Jurkat, Clone E6-1 (cell line): ENCODE measurements at places on chromosomes 5 and 9.
A peak's percentile ranks its signal among the peaks of the same experiment; 100 is the strongest.

DNA sequence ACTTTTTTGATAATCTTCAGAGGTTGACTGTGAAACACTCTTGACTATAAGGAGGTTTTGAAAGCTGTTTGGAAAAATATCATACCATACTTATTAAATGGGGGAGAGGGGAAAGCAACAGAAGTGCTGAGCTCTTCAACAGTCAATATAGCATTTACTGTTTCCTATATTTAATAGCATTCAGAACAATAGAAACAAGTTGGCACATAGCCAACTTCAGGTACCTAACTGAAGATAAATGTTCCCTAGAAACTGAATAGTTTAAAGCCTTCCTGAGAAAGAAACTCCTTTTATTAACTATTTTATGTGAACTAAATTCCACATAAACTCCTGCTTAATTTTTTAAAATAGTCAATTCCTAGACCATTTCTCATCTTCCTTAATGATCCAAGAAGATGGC is 26.3 kb downstream of the SLC31A1 start:
- no peak for DNase-seq

- DNase-seq = peak; percentile 92
Observed at GRCh38 chr5:177022386-177023302, at the start of gene ZNF346. Gene ZNF346 (plus strand): TSS chr5:177022696. CDS start chr5:177022739, 43 bp downstream.

DNA sequence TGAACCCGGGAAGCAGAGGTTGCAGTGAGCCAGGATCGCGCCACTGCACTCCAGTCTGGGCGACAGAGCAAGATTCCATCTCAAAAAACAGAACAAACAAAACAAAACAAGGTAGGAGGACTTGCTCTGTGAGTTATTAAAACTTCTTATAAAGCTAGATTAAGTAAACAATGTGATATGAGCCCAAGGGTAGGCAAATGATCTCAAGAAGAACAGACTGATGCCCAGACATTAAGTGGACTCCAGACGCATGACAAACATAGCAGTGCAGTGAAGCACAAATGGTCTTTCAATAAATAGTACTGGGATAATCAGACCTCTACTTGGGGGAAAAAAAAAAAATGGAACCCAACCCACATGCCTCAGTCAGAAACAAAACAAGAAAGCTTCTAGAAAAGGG is 45.7 kb downstream of the SETX start:
- DNase-seq = no peak

- peak; percentile 35 for DNase-seq
Observed at GRCh38 chr5:43603344-43604217, 601 bp downstream of the NNT start.

DNA sequence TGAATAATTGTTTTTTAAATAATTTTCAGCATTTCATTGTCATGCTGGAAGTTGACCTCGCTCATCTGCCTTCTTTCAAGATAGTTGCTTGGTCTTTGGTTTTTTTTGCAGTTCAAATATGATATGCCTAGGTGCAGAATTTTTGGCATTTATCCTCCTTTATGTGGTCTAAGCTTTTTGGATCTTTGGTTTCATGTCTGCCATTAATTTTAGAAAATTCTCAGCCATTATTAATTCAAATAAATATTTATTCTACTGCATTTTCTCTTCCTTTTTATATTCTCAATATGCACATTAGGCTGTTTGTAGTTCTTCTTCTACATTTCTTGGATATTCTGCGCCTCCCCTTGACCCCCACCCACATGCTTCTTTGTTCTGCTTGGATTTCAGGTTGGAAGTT is 63.6 kb downstream of the PHF2 start:
- no peak for DNase-seq

DNA sequence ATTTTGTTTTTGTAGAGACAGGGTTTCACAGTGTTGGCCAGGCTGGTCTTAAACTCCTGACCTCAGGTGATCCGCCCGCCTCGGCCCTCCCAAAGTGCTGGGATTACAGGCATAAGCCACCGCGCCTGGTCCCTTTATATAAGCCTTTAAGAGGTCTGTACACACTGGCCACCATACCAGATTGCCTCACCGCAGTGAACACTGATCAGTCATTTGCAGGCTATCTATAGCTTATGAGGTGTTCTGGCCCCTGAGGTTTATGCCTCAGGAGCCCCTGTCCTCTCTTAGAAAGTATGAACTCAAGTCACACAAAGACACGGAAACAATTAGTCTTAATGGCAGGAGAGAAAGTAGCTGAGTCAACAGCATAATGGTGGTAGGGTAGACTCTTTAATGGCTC is 14.6 kb downstream of the HINT1 start:
- no peak for DNase-seq

- DNase-seq = no peak
Observed at GRCh38 chr9:12785941-12786340, 11.1 kb downstream of the LURAP1L start.
